CD4-positive, alpha-beta T cell treated with Interleukin-6 at 100 ng/mL for 8 hours (primary cell): ENCODE measurements at places on chromosomes 7 and 10.

DNA sequence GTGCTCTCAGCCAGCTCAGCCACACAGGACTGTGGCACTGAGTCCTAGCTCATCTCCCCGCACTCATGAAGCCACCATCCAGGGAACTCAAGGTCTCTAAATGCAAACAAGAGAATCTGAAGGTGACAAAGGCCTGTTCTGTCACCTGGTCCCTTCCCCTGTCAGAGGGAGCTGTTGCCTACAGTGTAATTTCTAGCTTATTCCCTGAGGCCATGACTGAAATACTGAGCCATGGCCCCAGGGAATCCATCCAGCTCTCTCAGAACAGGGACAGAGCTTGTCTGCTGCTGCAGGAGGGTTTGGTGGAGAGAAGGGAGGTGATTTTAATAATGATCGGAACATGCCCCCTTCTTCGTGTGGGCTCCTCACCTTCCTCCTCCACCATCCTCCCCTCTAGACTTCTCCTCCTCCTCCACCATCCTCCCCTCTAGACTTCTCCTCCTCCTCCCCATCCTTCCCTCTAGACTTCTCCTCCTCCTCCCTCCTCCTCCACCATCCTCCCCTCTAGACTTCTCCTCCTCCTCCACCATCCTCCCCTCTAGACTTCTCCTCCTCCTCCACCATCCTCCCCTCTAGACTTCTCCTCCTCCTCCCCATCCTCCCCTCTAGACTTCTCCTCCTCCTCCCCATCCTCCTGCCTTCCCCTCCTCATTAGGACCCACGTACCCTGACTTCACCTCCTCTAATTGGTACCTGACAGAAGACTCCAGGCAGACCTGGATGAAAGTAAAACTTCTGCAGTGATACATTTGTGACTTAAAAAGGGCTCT lies 338.0 kb upstream of the MKI67 start:
- no peak for DNase-seq

GRCh38 chr7:151925446-151926335 lies 30.6 kb upstream of the GALNTL5 start:
- DNase-seq = no peak

- peak; percentile 17 for DNase-seq
These were observed 2.9 kb upstream of the RBM20 start for GRCh38 chr10:110641256-110641655.

- DNase-seq = no peak
These were observed 201.4 kb upstream of the PCDH15 start for GRCh38 chr10:55002420-55002819.

- no peak for DNase-seq
These were observed 236.2 kb downstream of the PCLO start for GRCh38 chr7:82926477-82926876.

GRCh38 chr7:103113164-103113563 lies 35.7 kb downstream of the NAPEPLD start:
- DNase-seq = no peak

- DNase-seq = no peak
These were observed 21.6 kb downstream of the DKK1 start for GRCh38 chr10:52335665-52336064.

GRCh38 chr10:26477501-26477900 lies 39.4 kb downstream of the APBB1IP start:
- no peak for DNase-seq

DNA sequence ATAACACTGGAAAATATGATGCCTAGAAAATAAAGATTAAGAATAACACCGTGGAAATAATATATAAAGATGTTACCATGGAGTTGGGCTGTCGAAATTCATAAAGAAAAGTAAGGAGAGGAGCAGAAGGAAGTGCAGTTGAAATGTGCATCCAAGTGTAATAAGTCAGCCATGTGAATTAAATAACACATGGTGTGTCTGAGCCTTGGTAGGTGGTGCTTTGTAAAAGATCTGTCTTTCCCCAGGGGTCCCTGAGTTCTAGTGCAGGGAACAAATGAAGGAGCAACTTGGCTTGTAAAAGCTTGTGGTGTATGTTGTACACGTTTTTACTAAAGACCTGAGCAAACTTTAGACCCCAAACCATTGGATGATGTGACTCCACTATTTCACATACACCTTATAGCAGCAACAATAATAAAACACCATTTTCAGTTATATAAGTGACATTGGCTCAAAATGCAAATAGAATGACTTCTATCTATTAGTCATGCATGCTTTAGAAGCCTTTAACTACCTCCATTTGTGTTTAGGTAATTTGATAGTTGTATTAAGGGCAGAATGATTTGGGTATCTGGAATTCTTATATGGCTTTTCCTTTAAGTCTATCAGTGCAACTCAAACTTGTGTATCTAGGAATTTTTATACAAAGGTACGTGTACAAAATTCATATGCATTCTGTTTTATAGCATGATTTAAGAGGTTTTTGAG lies 11.3 kb downstream of the STARD3NL start:
- DNase-seq = no peak

DNA sequence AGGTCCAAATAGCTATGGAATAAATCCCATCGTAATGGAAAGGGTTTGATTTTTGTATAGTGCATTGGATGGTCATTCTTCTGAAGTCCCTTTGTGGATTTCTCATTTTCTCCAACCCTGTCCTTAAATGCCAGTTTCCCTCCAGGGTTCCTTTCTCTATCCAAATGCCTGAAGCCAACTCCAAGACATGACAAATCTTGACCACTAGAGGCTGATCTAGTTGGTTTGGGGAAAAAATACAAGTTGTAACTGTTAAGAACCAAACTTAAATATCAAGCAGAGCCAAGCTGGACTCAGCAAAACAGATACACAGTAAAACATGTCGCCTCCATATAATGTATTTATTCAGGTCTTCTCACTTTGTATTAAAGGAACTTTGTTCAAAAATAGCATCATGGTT lies 28.7 kb downstream of the FRMD4A start:
- DNase-seq = no peak
